ENCODE measurements at places on chromosomes 6 and 20. TPM values are rescaled to one million over a fixed set of nuclear protein-coding genes. Genes with fewer than 3 reads are reported as not detected.

Gene EYA2
- total RNA-seq: 19.2 TPM

Gene PHIP
- 73.6 TPM for total RNA-seq

Gene ZKSCAN8
- total RNA-seq: 33.8 TPM

DNA sequence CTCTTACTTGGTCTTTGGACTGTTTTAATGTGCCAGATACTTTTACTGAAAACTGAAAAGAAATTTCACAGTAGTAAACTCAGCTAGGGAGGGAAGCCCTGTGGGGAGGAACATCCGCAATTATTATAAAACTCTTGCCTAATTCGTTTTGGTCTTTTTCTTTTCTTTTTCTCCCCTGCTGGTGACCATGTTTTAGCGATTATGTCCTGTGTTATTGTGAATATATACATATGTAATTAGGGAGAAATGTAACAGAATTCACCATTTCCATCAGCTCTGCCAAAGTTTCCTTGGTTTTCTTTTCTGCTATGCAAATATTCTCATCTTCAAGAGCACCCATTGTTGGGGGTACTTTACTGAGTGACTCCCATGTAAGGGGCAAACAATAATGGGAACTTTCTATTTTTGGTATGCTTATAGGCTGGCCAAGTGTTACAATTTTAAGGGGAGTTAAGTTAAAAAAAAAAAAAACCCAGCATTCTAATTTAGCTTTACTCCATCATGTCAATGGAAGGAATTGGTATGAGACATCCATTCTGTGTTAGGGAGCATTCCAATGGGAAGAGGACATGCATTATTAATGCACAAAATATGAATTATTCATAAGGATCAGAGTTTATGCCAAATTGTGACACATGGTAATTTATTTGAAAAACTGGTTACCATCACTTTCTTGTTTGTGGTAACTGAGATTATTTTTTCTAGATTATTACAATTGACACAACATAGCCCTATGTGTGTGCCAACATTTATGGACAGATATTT lies 2.0 kb downstream of the DOK5 start:
- no peak for DNase-seq

DNA sequence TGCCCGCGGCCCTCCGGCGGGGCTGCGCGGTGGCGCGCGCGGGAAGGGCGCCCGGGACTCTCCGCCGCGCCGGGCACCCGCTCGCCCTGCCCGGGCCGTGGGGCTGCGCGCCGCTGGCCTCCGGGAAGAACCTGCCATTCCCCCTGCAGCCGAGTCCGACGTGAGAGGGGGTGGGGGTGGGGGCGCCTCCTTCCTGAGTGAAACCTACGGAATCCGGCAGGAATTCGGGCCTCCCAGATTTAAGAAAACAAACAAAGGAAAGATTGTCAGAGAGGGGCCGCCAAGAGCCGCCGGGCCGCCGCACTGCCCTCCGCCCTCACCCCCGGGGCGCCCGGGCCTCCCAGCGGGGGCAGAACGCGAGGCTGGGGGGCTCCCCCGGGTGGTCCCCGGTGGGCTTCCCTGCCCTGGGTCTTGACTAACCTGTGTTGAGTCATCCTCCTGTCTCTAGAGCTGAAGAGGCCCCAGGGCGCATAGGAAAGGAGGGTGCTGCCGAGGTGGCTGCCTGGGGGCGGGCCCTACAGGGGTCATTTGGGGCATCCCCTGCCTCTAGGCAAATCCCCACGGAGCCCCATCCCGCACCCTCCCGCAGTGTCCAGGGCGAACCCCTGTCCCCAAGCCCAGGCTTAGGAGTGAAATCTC lies 42.2 kb upstream of the FOXP4 start:
- DNase-seq: no peak

Gene SLC17A2
- not detected for total RNA-seq

Measured in breast epithelium (tissue), 4 donors.